ENCODE measurements at places on chromosomes 4 and X. TPM values are rescaled to one million over a fixed set of nuclear protein-coding genes. Genes with fewer than 3 reads are reported as not detected.
A peak's percentile ranks its signal among the peaks of the same experiment; 100 is the strongest.

GRCh38 chrX:15425024-15425423 lies 40.8 kb upstream of the VEGFD start:
- no peak for DNase-seq

GRCh38 chr4:175891231-175891630 lies 79.2 kb upstream of the GPM6A start:
- no peak for DNase-seq

The NAP1L2 gene
- total RNA-seq, result 1.8 TPM

- DNase-seq, result no peak
These were observed at the start of gene ANOS1 for GRCh38 chrX:8731559-8732395. Gene ANOS1, minus strand, starts transcription at chrX:8732137. Its CDS starts 101 bp downstream, at chrX:8732036.

The CLDN2 gene
- total RNA-seq, result 1.9 TPM

DNA sequence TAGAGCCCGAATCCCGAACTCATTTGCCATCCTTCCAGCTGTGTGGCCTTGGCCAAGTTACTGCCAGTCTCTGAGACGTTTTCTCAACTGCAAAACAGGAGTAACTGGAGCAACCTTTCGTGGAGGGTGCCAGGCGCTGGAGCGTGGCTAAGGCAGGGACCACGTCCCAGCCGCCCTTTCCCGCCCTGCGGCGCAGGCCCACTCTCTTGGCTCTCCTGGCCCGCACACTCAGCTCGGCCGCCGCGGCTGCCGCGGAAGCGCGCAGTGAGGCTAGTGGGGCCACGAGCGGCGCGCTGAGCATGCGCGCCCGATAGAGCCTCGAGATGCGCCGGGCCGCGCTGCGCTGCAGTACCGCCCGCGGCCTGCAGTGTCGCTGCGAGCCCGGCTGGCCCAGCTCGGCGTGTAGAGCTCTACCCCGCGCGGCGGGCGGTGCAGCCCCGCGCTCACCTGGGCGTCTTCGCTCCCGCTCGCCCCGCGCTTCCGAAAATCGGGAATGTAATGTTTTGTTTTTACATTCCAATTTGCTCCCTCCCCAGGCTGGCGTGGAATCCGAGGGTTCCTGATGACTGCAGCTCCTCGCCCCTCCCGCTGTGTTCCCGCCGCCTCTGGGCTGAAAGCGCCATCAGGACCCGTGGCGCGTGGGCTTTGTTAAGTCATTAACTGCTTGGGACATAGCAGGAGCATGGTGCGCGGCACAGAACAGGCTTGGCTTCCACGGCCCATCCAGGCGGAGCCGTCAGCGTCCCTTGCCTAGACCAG lies 4.0 kb upstream of the ZNF518B start:
- peak; percentile 60 for DNase-seq

The ERAS gene
- not detected for total RNA-seq

DNA sequence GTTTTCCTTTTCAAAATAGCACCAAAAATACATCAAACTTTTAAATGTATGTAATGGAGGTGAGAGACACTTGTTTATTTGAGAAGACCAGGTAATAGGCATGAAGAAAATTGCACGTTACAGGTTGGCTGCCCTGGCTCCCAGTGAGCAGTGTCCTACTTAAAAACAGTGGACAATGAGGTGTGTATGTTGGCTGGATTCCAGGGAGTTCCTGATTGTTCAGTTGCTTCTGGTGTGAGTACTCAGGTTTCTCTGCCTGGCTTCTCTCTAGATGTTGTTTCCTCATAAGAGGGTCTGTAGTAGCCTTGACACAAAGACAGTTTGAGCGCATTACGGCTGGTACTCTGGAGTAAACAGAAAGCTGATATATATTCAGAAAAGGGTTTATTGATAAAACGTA lies 29.4 kb downstream of the SNX25 start:
- no peak for DNase-seq

DNA sequence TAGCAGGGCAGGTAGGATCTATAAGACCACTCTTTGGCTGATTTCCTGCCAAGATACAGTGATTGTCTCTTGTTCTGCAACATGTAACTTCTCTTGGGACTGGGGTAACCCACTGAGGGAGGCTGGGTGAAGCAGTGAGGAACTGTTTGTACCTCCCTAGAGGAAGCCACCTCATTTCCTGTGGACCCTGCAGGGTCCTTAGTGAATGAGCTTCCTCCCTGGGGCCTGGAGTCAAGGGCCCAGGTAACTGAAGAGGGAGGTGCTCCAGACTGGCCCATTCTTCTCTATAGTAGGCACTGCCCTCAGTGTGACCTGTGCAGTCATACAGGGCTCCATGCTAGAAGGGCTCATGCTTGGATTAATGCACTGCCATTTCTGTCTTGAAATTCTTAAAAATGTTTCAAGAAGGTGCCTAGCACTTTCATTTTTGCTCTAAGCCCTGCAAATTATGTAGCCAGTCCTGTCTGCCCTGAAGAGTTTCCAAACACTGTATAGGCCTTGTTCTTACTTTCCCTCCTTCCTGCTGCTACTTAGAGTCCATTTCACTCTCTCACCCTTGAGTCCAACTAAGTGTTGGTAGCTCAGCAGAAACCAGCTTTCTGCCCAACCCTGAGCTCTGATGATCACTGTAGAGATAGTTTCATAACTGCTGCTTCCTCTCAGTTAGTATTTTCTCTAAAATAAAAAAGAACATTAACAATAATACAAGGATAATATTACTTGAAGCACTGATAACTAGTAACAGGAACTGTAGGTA lies 8.5 kb upstream of the GRIA3 start:
- DNase-seq, result no peak

GRCh38 chrX:71241301-71241700 lies 12.6 kb downstream of the ZMYM3 start:
- DNase-seq, result no peak

The VMA21 gene
- total RNA-seq, result 15.1 TPM

The SSX4B gene
- not detected for total RNA-seq

The VCX3B gene
- not detected for total RNA-seq

DNA sequence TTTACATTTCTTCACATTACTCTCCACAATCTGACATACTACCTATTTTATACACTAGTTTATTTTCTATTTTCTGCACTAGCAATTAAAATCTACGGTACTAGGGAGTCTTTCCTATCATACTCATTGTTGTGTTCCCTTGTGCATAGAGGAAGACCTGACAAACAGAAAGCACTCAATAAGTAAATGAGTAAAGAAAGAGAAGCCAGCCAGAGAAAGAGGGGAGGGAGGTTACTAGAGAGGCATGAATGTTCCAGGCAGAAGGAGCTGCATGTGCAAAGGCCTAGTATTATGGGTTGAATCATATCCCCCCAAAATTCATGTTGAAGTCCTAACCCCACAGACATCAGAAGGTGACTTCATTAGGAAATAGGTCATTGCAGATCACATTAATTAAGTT lies 114.0 kb downstream of the ZAR1 start:
- no peak for DNase-seq
